GM12864 (cell line): ENCODE measurements at places on chromosomes 7 and 10.

DNA sequence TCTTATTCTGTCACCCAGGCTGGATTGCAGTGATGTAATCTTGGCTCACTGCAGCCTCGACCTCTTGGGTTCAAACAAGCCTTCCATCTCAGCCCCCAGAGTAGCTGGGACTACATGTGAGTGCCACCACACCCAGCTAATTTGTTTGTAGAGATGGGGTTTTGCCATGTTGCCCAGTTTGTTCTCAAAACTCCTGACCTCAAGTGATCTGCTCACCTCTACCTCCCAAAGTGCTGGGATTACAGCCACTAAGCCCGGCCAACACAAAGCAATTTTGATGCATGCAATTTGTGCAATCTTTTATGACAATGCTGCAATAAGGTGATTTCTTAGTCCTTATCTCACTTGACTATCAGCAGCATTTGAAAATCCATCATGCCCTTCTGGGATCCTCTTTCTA, 333.1 kb downstream of the FRMD4A start:
- DNase-seq = no peak

GRCh38 chr7:24948739-24949138, 31.2 kb downstream of the OSBPL3 start:
- DNase-seq = no peak

GRCh38 chr10:13450069-13450468, 78.7 kb downstream of the BEND7 start:
- no peak for DNase-seq

DNA sequence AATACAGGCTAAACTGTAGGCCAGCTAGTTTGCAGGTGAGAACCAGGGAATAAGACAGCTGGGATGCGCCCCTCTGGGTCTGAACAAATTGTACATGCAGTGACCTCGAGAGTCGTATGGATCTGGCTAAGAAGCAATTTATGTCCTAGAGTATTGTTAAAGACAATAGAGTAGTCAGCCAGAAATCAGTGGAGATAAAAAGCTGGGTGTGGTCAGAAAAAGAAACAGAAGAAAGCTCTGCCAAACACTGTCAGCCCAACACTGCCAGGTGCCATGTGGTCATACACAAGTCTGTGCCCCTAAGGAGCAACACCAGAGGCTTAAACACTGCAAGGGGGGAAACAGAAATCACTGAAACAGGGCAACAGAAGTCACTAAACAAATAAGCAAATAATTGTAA, 62.2 kb downstream of the CNOT4 start:
- DNase-seq = no peak

- DNase-seq = no peak
These were observed 142.9 kb upstream of the AHR start for GRCh38 chr7:17155529-17155928.

DNA sequence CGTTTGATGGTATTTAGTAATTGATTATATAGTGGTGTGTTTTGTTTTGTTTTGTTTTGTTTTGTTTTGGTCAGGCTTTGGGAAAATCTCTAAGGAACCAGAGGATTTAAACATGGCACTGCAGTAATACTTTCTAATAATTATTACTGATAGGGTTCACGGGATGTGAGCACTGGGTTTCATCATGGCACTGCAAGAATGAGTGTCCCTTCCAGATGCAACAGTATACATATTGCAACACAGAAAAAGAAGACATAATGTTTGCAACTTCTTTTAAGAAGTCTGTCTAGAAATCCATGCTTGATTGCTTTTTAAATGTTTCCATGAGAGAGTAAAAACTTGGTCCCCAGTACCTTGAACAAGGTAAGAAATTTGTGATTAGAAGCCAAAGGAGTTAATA, 2.2 kb upstream of the CDCA7L start:
- no peak for DNase-seq

DNA sequence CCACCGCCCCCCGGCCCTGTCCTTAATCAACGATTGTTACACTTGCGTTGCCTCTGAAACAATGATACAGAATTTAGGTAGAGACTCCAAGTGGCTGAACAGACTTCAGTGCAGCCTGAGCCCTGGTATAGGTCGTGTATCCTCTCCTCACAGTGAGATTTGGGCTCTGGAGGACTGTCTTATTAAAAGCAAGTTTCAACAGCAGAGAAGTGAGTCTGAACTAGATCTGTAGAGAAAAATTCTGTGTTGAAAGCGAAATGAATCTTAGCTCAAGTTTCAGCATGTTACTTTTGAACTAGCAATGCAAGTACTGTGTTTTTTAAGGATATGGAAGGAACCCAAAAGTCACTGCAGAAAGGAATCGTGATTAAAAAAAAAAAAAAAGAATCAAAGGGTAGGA, 103.1 kb downstream of the HOXA1 start:
- DNase-seq = no peak

DNA sequence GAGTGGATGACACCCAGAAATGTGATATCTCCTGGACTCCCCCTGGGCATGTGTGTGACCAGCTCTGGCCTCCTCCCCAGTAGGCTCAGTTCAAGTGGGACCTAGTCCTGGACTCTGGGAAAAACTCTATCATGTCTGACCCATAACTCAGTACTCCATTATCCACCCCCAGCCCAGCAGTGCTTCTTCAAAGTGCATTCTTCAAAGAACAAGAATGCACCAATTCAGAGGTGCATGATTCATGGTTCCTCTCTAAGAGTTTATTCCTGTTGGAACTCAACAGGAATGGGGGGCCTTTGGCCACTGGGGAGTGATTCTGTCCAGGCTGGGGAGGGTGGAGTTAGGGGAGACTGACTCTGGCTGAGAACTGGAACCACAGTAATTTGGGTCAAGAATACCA, 173.6 kb upstream of the CXCL12 start:
- no peak for DNase-seq
